Myocyte (in vitro differentiated cells): ENCODE measurements at places on chromosomes 1 and 21.

- no peak for DNase-seq
Observed at GRCh38 chr1:44019466-44019948, 11.8 kb downstream of the SLC6A9 start.

GRCh38 chr1:107481756-107482384 is 341.0 kb downstream of the NTNG1 start:
- no peak for DNase-seq

DNA sequence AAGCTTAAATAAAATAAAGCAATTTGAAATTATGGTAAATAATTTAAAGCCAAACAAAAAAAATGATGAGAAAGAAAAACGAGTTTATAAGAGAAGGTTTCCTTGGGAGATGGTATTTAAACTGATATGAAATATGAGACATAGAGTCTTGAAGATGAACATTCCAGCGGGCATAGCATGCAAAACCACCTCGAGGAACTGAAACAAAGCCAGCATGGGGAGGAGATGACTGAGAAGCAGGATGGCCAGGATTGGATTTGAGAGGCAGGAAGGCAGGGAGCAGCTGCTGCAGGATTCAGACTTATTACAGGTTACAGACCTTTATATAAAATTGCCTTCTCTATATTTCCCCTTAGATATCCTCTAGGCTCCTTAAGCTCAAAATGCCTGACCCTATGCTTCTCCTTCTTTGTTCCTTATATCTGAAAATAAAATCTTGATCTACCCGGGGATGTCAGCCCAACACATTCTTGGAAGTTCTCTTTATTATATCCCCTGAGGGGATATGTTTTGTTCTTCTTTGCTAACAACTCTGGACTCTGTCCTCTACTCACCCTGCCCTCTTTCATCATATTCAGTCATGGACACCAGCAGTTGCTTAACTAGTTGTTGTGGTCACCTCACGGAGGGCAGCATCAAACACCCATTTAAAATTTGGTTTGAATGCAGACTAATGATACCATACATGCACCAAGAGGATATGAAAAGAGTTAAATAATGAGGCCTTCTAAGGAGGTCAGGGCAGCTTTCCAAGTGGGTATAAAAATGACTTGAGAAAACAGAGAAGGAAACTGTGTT is 719.1 kb upstream of the B3GALT2 start:
- peak; percentile 64 for DNase-seq

DNA sequence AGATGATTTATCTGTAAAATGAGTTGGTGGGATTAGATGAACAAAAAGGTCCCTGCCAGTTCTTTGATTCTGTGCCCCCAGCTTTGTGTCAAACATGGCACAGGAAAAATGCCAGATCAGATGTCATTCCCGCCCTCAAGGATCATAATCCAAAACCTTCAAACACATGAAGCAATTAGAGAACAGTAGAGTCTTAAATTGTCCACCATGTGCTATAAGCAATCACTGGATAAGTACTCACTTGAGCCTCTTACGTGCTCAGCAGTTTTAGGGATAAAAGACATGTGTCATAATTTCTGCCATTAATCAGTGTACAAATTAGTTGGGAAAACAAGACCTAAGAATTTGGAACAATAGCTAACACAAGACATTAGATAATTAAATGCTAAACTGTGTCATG is 15.4 kb upstream of the KIAA0040 start:
- no peak for DNase-seq

DNA sequence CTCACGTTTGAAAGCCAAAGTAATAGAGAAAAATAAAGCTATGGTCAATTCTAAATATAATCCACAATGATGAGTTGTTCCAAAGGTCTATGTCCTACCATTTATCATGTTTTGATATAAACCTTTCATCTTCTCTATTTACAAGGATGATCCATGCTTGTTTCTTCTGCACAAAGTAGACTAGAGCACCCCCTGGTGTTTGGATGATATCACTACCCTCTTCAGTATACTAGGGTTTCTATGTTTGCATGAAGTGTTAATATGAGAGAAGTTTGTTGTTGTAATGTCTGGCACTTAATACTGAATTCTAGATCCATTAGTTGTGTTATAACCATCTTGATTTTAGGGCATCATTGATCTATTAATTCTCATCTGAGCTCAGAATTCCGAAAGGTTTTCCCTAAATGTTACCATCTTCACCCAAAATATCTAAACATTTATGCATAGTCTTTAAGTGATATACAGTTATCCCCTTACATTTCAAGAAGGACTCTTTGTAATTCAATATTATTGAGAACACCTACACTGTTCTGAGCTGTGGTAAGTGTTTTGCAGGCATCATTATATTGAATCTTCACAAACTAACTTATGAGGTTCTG is 21.1 kb downstream of the CLDN8 start:
- no peak for DNase-seq

DNA sequence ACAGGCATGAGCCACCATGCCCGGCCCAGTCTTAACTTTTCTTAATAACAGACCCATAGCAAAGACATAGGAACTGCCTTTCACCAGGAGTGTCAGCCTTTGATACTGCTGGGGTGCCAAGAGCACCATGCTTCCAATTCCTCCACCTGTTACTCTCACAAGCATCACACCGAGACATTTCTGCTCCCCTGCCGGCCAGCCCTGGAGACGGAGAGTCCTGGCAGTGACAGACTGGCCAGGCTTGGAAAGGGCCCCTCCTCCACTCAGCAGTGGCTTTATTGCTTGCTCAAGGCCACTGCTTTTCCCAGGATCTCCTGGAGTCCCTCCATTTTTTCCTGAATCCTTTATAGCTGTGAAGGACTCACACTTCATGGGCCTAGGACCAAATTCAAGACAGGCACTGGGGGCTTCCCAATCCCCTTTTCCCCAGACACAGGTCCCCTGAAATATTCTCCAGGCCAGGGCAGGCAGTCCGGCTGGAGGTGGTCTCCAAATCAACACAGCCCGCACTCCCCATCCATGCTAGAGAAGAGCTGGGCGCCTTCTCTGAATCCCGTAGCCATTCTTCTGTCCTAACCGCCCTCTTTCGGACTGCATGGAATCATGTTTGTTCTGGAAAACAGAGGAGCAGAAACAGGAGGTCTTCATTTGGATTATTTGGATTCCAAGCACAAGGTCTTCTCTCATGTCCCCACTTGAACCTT is 25.5 kb upstream of the PTPRF start:
- DNase-seq, result no peak

GRCh38 chr1:88557014-88557413 is 127.1 kb upstream of the PKN2 start:
- no peak for DNase-seq

DNA sequence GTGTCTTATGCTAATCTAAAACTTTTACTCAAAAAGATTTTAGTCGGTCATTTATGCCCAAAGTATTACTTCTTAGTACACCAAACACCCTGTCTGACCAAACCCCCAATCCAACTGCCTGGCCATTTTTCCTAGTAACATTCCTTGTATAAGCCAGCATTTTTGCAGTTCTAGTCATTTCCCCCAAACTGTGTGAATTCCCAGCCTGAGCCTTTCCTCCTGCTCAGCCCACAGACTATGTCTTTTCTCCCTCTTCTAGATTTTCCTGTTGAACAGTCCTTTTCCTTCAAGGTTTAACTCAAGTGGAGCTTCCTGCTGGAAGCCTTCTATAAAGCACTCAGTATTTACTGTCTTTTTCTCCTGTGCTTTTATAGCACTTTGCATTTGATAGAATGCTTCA is 843.8 kb downstream of the USP25 start:
- peak; percentile 48 for DNase-seq

GRCh38 chr1:221794079-221794670 is 52.3 kb upstream of the DUSP10 start:
- peak; percentile 75 for DNase-seq

DNA sequence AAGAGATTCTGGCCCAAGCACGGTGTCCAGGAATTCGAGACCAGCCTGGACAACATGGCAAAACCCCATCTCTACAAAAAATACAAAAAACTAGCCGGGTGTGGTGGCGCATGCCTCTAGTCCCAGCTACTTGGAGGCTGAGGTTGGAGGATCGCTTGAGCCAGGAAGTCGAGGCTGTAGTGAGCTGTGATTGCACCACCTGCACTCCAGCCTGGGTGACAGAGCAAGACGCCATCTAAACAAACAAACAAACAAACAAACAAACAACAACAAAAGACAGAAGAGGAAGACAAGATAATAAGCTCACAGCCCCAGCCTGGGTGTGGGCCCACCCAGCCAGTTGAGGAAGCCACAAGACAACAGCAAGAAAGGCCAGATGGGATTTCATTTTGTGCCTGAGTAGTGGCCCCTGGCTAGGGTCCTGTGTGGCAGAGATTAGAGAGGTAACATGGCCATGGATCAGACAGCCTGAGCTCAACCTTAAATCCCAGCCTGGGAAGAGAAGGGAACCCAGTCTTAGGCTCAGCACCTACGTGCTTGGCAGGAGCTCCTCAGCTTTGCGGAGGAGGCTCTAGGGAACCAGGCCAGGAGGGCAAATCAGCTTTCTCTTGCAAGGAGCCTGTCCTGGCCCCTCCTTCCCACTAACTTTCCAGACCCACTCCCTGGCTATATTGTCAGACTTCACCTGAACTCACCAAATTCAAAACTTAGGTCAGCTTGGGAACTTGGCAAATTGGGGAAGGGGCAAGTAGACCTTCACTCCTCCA is 4.9 kb upstream of the BEST4 start:
- no peak for DNase-seq

- peak; percentile 75 for DNase-seq
Observed at GRCh38 chr1:7013833-7014639, 228.8 kb downstream of the CAMTA1 start.

GRCh38 chr1:3618531-3618880 is 6.3 kb upstream of the TPRG1L start:
- no peak for DNase-seq

GRCh38 chr1:228338521-228339051 is 68.0 kb downstream of the TRIM11 start:
- DNase-seq, result no peak

GRCh38 chr1:222926566-222926965 is 111.7 kb downstream of the DISP1 start:
- no peak for DNase-seq

- DNase-seq, result peak; percentile 66
Observed at GRCh38 chr1:20603504-20604464, 14.9 kb downstream of the CDA start.

DNA sequence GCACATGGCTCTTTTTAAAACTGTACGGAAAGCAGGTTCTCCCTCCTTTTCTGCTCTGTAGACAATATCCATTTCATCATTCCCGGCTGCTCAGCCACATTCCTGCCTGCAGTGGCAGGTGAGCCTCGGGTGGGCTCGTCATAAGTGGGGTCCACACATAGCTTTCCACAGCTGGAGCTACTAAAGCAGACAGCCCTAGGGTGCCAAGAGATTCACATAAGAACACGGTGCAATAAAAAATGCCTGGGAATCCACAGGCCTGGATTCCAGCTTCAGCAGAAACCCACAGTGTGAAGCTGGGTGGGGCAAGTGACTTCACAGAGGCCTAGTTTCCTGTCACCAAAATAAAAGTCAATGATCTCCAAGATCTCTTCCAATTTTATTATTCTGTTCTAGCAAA is 96.4 kb downstream of the MIS18A start:
- DNase-seq, result no peak

GRCh38 chr1:168498159-168498631 is 45.6 kb downstream of the XCL2 start:
- DNase-seq, result peak; percentile 85

- DNase-seq, result peak; percentile 72
Observed at GRCh38 chr1:217562229-217562878, 68.5 kb downstream of the GPATCH2 start.

- DNase-seq, result no peak
Observed at GRCh38 chr1:98700228-98700627, 38.7 kb downstream of the SNX7 start.

DNA sequence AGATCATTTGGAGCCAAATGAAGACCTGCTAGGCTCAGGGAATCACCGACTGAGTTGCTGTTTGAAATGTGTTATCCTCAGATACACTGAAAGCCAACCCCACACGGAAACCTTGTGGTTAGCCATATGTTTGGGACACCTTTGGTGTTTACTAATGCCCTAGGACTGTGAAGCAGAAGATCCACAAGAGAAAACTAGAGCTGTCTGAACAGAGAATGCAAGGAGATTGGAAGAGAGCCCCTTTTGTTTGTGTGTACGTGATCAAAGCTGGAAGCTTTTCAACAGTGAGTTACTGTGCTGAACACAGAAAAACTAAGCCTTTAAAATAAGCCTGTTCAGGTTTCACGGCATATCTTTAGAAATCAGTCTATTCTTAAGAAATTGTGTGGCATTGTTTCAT is 908.2 kb upstream of the ADGRL2 start:
- DNase-seq, result no peak

DNA sequence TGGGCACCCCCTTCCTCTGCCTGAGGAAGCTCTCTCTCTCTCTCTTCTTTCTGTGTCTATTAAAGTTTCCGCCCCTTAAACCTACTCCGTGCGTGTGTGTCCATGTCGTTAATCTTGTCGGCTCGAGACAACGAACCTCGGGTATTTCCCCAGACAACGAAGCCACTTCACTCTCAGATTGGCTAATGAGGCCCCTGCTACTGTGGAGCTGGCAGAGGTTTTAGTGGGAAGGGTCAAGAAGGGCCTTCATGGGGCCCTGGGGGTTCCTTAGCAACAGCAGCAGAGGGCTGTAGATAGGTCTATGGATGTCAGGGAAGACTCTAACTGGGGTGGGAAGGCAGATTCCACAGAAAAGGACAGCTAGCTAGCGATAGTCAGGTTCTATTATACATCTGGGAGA is 239.8 kb upstream of the RAB4A start:
- DNase-seq, result no peak

GRCh38 chr1:230926182-230926581 is 52.5 kb downstream of the TTC13 start:
- no peak for DNase-seq

DNA sequence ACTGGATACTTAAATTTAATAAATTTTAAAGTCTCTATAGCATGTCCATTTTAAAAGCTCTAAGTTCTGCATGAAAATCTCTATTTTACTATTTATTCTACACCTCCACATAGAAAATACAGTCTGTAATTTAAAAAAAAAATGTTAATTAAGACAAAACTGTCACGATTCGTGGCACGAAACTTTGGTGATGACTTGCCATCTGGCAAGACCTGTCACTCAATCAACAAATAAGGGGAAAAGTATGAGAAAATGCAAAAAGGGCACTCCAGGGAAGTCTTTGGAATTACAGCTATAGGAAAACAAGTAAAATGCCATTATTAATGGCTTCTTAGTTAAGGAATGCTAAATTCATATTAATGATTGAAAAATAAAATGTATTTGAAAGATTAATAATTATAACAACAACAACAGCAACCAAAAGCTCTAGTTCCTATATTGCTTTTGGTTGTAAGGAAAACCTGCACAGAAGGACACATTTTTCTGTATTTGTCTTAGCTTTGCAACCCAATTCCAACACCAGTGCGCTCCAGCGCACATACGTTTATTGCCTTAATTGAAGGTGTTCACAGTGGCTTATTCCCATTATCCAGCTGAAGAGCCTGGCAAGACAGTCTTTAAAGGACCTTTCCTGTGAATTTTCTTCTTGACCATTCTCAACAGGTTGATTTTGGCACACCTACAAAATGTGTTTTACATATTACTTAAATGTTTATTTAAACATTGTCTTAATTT is 107.8 kb downstream of the PLPPR5 start:
- DNase-seq, result no peak
